ENCODE measurements at places on chromosomes 1 and 21. TPM values are rescaled to one million over a fixed set of nuclear protein-coding genes. Genes with fewer than 3 reads are reported as not detected.

RAB7B gene
- total RNA-seq, result 1.1 TPM

PLA2G2C gene
- total RNA-seq, result not detected

DNA sequence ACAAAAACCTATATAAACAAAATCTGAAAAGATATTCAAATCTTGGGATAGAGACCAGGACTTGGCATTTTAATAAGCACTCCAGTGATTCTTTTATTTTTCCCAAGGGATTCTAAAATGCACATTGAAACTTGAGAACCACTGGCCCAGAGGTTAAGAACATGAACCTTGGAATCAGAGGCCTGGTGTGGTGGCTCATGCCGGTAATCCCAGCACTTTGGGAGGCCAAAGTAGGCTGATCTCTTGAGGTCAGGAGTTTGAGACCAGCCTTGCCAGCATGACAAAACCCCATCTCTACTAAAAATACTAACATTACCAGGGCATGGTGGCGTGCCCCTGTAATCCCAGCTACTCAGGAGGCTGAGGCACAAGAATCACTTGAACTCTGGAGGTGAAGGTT, 12.9 kb upstream of the CEP85 start:
- DNase-seq, result no peak

DNA sequence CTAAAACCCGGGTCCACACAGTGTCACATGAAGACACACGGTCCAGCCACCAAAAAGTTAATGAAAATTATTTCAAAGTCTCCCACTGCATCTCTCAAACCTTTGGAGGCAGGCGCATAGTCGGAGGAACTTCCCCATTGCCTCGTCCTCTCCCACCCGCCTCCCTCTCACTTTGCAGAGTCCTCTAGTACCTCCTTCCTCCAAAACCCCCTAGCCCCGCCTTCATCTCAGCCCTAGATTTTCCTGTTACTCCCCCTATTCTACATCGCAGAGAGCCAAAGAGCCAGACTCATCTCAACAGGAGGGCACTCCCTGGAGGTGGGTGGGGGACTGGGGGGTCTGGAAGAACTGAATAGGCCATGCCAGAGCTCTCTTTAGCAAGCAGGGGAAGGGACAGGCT, 79.3 kb downstream of the DISP3 start:
- no peak for DNase-seq

- DNase-seq, result peak; percentile 58
Measured at GRCh38 chr1:90579212-90579802, 137.8 kb downstream of the BARHL2 start.

DNA sequence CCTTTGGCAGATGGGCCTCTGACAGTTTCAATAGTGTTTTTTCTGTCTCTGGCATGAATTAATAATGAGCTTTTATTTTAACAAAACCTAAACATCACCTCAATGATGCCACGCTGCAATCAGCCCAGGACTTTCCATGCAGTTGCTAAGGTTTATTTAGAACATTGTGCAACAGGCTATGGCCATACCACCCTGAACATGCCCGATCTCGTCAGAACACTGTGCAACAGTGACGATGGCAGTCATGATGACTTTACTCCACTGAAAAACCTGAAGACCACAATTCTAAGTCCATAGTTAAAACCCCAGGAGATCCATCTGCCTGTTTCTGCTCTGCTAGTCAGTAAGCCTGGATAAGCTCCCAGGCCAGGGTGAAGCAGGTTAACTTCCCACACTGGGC, 310.0 kb downstream of the PBX1 start:
- DNase-seq, result no peak

B3GALT6 gene
- 48.8 TPM for total RNA-seq

DNA sequence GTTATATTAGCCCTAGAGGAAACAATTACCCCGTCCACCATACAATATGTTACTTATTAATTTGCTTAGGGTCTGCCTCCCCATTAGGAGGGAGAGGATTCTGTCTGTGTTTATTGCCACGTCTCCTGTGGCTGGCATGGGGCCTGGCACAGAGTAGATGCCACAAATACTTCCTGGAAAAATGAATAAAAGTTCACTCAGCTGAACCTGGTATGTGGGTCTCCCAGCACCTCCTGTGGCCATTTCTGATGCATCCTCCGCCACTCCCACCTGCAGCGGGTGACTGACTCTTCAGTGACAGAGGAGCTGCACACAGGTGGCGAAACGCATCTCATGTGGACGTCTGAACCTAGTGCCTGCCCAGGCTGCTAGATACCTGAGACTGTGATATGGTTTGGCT, 112.7 kb downstream of the CLIC6 start:
- DNase-seq, result peak; percentile 92

DNA sequence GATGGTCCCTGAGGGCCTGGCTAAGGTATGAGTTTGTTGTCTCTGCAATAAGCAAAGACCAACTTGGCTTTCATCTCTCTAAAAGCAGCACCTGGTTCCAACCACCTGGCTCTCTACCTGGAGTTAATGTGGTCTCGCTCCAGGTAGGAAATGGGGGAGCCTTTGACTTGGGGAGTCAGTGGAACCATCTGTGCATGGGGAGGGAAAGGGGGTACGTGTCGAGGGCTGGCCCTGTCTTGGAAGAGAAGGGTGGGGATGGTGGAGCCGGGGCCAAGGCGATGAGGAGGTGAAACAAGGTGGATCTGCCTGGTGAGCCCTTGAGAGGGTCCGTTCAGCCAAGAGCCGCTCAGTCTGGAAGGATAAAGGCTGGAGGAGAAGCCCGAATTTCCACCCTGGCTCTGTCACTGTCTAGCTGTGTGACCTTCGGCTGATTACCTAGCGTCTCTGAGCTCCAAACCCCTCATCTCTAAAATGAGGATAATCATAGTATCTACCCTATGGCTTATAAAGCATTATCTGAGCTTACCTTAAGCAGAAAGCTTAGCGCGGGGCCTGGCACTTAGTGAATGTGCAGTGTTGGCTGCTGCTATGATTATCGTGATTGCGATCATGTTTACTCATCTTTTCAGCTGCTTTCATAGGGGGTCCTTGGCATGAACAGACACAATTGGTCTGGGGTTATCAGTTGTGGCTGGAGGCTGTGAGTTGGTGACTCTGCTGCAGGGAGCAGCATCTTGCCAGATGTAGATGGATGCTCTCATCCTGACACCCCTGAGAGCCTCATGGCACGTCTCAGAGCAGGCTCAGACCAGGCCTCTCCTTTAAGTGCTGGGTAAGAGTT, 78.7 kb downstream of the ACTL8 start:
- no peak for DNase-seq

GRCh38 chr21:35273333-35273732, 224.2 kb upstream of the RUNX1 start:
- DNase-seq, result no peak

DNA sequence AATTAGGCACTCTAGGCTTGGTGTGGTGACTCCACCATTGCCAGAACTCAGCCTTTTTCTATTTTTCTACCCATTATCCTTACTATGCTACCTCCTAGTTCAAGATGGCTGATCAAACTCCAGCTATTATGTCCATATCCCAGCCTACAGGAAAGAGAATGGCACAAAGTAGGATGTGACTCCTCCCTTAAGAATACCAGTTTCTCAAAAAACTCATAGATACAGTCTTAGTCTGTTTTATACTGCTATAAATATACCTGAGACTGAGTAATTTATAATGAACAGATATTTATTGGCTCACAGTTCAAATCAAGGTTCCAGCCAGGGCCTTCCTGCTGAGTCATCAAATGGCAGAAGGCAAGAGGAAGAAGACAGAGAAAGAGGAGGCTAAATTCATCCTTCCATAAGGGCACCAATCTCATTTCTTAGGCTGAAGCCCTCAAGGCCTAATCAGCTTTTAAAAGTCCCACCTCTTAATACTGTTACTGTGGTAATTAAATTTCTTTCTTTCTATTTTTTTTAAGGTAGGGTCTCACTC, 542.8 kb upstream of the BEND5 start:
- DNase-seq, result no peak

DNA sequence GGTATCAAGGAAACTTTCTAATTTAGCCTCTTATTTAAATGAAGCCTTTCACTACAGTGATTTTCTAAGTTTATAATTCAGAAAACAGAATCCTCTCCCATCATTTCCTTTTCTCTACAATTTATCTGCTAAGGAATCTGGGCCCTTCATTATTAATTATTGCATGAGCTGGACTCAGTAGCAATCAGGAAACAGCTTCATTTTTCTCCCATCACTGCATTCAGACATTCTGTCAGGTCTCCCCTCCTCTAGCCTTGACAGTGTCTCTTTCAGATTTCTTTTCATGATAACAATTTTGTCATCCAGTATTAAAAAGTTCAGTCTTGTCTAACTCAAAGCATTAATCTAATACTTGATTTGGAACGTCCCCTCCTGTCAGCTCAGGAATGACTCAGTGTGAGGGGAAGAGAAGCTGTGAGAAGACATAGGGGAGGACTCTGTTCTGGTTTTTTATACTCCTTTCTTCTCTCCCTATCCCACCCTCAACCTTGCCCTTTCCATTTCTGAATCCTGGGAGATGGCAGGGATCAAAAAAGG, 28.1 kb downstream of the SLC44A5 start:
- DNase-seq, result no peak

DNA sequence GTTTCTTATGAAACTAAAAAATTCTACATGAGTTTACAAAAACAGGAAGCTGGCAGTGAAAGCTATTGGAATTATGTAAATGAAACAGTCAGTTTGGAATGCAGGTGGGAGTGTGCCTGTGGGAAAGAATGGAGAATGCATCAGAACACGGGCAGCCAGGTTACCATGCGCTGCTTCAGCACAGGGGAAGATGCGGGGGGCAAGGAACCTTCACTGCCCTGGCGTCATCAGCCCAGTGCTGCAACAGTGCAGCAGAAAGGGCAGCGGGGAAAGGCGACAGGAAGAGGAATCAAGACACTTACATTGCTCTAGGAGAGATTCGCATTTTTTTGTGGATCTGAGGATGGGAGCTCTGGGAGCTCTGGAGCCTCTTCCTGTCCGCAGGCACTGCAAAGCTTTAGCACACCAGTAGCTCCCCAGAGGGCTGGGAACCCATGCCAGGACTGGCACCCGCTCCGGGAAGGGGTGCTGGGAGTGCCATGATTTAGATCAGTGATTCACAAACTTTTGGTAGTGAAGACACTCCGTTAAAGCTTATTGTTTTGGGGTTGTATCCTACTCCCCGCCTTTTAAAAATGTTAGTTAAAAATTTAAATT, 64.1 kb upstream of the WDR26 start:
- DNase-seq, result peak; percentile 96

DNA sequence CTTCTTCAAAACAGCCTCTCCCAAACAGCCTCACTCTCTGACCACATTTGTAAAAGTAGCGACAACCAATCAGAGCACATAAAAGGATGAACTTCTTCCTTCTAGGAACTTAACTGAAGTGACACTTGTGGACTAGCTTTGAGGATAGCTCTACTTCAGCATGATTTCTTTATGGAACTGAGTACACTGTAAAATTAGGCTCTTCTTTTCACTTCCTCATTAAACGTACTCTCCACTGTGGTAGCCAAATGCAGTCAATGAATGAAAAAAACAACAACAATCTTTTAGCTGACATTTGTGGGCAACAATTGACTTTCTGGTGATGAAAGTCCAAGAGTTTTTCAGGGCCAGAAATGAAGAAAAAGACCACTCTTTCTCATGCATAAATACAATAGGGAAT, 9.6 kb downstream of the LRRC53 start:
- no peak for DNase-seq

GRCh38 chr21:42467140-42467983, 28.7 kb downstream of the RSPH1 start:
- no peak for DNase-seq

LCE1D gene
- total RNA-seq, result not detected

GRCh38 chr21:34362670-34363069, 1.1 kb upstream of the KCNE2 start:
- no peak for DNase-seq

GRCh38 chr1:1004780-1005697, 5.1 kb upstream of the HES4 start:
- peak; percentile 37 for DNase-seq

GRCh38 chr1:4083231-4084047, 183.4 kb upstream of the C1orf174 start:
- DNase-seq, result no peak

PIK3R3 gene
- total RNA-seq, result 33.7 TPM

DNA sequence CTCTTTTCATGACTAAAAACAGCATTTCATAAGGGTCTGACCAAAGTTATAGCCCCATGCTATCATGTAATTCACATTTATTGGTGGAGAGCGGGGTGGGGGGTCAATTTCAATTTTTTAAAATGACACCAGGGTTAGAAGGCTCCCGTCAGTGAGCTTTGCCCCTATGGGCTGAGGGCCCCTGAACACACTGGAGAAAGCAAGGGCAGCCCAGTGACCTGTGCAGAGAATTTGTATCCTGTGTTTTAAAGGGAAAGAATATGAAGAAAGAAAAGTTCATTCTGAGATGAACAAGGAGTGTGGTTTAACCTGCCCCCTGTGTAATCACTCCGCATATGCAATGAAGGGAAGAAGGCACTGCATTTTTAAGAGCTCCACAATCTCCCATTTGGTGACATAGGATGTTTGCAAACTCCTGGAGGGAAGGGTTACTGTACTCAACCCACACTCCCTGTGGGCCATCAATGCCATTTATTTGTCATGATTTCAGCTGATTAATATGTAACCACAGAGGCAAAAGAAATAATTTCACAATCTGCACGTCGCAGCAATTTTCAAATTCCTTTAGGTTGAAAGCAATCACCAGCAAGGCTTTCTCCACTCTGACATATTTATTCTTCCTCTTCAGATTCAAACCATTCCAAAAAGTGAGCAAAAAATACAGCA, 95.6 kb downstream of the ZNF281 start:
- DNase-seq, result peak; percentile 67

GRCh38 chr1:93623875-93624274, 57.8 kb downstream of the BCAR3 start:
- peak; percentile 92 for DNase-seq

DNA sequence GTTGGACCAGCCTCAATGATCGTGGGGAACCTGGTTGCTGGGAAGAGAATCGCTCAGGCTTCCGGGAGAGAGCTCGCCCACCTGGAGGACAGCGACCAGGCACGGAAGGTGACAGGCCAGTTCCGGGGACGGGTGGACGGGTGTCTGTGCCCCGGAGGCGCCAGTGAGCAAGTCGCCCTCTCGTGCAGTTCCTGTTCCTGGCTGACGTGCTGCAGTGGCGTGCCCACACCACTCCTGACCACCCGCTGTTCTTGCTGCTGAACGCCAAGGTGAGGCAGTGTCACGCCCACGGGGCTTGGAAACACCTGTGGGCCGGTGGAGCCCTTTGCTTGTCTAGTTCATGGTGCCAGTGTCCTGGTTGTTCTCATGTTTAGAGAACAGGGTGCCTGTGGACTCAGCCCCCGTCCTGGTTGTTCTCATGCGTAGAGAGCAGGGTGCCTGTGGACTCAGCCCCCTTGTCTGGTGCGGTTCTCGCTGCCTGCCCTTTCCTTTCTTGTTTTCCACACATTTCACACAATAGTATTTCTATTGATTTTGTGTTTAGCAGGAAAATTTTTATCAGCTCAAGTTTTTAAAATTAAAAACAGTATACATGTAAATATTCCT, 53.1 kb downstream of the S100B start:
- DNase-seq, result no peak

LAX1 gene
- 0.69 TPM for total RNA-seq

GRCh38 chr1:24910751-24911650, 19.1 kb downstream of the RUNX3 start:
- DNase-seq, result peak; percentile 23

All from renal cortical epithelial cell (primary cell).